Liver (tissue), 10 donors: ENCODE measurements at places on chromosomes 13 and 19. TPM values are rescaled to one million over a fixed set of nuclear protein-coding genes. Genes with fewer than 3 reads are reported as not detected.

ZNF525 gene
- polyA plus RNA-seq, result 1.2 TPM

SGTA gene
- polyA plus RNA-seq, result 38.4 TPM

DENND1C gene
- 1.5 TPM for polyA plus RNA-seq

TPRX1 gene
- polyA plus RNA-seq, result not detected

DNA sequence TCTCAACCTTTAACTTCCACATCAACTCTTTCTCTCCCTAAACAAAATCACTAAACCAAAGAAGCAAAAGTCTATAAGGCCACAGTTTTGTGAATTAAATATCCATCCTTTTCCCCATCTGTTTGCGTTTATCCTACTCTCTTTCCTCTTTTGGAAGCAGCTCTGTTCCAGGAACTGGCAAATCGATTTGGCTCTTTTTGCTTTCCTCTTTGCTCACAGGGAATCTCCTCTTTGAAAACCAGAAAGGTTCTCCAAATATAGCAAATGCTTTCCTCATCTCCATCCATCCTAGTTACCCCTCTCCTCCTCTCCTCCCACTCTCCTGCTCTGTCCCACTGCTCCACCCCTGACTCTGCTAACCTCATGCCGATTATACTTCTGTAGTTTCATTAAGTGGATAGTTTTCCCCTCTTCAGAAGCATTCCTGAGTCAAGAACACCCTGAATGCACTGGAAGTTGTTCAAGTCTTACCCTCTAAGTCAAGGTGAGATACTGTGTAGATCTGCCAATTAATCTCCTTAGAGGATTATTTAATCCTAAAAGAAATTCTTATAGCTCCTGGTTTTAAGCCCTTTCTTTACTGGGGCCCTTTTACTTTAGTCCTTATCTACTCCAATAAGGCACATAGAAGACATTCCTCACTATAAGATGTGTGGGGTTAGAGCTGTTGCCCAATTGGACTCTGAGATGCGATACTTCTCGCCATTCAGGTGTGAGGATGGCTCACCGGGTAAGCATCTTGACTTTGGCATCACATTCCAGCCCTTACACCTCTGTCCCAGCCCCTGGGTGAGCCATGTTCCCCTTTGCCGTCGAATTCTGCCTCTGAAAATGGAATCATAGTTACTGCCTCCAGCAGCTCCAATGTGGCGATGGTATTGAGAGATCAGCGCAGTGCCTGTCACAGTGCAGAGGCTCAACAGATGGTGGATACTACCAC, 67.6 kb downstream of the COL4A2 start:
- no peaks in the 10 kb centered on the region for H3K4me1 ChIP-seq
- H3K27ac ChIP-seq, result no peak overlapping the region
- no peaks in the 10 kb centered on the region for H3K27me3 ChIP-seq
- no peak overlapping the region for H3K4me3 ChIP-seq

DNA sequence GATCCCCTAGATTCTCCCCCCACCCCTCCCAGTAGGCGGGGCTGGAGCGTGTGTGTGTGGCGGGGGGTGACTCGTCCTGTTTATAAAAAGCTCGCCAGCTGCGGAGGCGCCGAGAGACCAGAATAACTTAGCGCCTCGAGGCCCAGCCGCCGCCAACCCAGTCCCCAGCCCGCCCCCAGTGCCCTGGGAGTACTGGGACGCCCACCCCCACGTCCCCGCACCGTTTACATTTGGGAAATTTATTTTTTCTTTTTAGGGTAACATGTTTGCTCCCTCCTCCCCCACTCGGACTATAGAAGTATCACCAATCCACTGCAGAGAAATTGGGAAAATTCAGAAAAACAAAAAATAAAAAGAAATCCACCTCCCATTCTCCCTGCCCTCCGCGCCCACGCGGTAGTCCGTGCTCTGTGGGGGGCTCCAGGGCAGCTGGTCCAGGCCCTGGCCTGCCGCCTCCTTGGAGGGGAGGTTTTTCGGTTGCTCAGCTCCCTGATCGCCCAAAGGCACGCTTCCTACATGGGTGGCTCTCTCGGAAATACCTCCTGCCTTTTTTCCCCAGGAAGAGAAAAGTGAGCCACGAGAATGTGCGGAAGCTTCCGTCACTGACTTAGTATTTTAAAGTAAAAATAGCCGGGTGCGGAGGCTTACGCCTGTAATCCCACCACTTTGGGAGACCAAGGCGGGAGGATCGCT, 1.5 kb upstream of the RAB3A start:
- peak overlapping the region; percentile 89 for H3K27ac ChIP-seq
- peak; percentile 63 for DNase-seq
- H3K36me3 ChIP-seq, result no peaks in the 10 kb centered on the region
- no peaks in the 10 kb centered on the region for H3K27me3 ChIP-seq
- H3K4me1 ChIP-seq, result peaks cover 18% of the 10 kb centered on the region
- H3K4me3 ChIP-seq, result peak overlapping the region; percentile 65

DNA sequence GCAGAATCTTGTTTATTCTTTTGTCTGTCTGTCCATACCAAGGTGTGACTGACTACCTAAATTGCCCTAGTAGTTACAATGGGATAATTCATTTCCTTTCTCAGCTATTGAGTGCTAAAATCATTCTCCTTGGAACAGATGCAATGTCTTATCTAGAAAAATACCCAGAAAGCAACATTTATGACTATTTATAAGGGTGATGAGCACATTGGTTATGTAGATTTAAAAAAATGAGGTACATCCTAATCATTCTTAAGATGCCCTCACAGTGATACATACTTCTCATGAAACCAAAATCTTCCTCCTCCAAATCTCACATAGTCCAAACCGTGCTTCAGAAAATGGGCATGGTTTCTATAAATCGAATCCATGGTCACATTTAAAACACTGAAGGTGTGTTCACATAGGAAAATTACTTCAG, 11.6 kb upstream of the UBE2L5 start:
- no peak for DNase-seq
- H3K36me3 ChIP-seq, result no peaks in the 10 kb centered on the region
- no peak overlapping the region for H3K27ac ChIP-seq
- H3K4me3 ChIP-seq, result no peak overlapping the region

- H3K4me3 ChIP-seq, result no peak overlapping the region
- no peaks in the 10 kb centered on the region for H3K36me3 ChIP-seq
- H3K27me3 ChIP-seq, result no peaks in the 10 kb centered on the region
These were observed 1297.4 kb downstream of the PCDH9 start for GRCh38 chr13:65932587-65933239.

GRCh38 chr13:41699759-41700158, 242.4 kb downstream of the RGCC start:
- no peak overlapping the region for H3K27ac ChIP-seq
- no peaks in the 10 kb centered on the region for H3K27me3 ChIP-seq
- no peak for DNase-seq
- peaks cover 10% of the 10 kb centered on the region for H3K4me1 ChIP-seq
- H3K36me3 ChIP-seq, result no peaks in the 10 kb centered on the region
- H3K4me3 ChIP-seq, result no peak overlapping the region

- H3K36me3 ChIP-seq, result no peaks in the 10 kb centered on the region
- H3K4me3 ChIP-seq, result no peak overlapping the region
- no peak overlapping the region for H3K27ac ChIP-seq
- peaks cover 7% of the 10 kb centered on the region for H3K4me1 ChIP-seq
- H3K27me3 ChIP-seq, result no peaks in the 10 kb centered on the region
These were observed 203.9 kb downstream of the COL4A1 start for GRCh38 chr13:110103026-110103425.

DNA sequence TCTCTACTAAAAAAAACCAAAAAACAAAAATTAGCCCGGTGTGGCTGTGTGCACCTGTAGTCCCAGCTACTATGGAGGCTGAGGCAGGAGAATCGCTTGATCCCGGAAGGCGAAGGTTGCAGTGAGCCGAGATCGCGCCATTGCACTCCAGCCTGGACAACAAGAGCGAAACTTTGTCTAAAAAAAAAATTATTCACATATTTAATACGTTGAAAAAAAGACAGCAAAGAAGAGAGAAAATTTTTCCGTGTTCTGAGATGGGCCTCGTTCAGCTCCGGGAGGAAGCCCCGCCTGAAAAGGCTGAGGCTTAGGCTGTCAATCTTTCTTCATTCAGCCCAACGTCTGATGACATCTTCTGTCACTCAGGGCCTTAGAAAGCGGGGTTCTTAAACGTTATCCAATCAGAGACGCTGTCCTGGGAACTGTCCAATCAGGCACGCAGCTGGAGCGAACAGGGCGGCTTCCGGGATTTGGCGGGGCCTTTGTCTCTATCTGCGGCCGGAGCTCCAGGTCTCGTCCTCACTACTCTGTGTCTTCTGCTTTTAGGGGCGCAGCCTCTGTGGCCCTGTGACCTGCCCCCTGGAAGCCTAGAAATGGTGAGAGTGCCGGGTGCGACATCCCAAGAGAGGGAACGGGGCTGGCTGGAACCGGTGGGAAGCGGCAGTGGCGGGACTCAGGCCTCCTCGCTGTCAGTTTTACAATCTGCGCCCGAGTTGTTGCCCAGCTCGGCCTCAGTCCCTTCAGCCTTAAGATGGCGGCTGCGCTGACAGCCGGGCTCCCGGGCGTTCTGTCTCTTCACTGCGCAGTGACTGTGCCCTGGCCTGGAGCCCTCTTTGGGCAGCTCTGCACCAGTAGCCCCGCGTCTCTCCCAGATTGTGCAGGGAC, at the start of gene ZNF726:
ZNF726 (plus strand) TSS at position 485 of the 885 bp plus-strand sequence; CDS start at position 594, 109 bp downstream.
- H3K4me3 ChIP-seq, result peak within 1 kb of the TSS; percentile 86
- no peaks in the 10 kb centered on the region for H3K36me3 ChIP-seq

DNA sequence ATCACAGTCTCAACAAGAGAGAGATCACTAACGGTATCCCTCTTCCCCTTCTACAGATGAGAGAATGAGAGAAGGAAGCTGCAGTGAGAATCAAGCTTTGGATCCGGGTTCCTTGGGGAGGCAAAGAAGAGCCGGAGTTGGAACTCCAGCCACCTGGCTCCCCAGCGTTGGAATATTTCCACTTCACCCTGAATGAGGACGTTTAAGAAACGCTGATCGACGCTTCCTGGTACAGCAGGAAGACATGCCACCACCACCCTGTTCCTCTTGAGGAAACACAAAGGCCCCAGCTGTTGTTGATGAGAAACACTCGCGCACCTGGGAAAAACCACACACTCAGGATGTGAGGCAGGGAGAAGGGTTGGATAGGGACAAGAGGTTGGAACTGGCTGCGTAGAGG, 11.3 kb upstream of the CACNG8 start:
- H3K27ac ChIP-seq, result no peak overlapping the region
- no peaks in the 10 kb centered on the region for H3K27me3 ChIP-seq
- H3K4me1 ChIP-seq, result no peaks in the 10 kb centered on the region
- DNase-seq, result no peak
- H3K36me3 ChIP-seq, result no peaks in the 10 kb centered on the region
- H3K4me3 ChIP-seq, result no peak overlapping the region

DNA sequence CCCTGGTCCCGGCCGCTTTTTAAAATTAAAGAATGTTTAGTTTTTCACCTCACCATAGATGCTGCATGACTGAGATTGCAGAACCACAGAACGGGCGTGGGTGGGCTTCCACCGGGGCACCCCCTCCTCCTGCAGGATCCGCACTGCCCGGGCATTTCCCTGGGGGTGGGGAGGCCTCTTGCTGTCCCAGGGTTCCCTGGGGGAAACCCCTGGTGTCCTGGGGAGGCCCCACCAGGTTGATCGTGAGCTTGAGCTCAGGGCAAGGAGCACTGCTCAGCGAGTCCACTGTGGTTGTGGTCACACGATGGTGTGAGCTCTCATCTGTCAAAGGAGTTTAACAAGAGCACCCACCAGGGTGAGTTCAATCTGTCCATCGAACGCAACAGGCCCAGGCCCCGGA, 11.4 kb upstream of the TCF3 start:
- DNase-seq, result no peak
- peaks cover 2% of the 10 kb centered on the region for H3K27me3 ChIP-seq
- no peak overlapping the region for H3K4me3 ChIP-seq
- H3K4me1 ChIP-seq, result no peaks in the 10 kb centered on the region

- peak; percentile 66 for DNase-seq
- peaks cover 17% of the 10 kb centered on the region for H3K4me1 ChIP-seq
- H3K4me3 ChIP-seq, result no peak overlapping the region
- no peaks in the 10 kb centered on the region for H3K27me3 ChIP-seq
These were observed 878 bp upstream of the ADAMTSL5 start for GRCh38 chr19:1513499-1514294.

GRCh38 chr19:18118420-18119012, 20.9 kb downstream of the MAST3 start:
- DNase-seq, result no peak
- H3K36me3 ChIP-seq, result peaks cover 6% of the 10 kb centered on the region
- H3K4me1 ChIP-seq, result peaks cover 21% of the 10 kb centered on the region
- peak overlapping the region; percentile 73 for H3K4me3 ChIP-seq
- H3K27me3 ChIP-seq, result no peaks in the 10 kb centered on the region
- H3K27ac ChIP-seq, result peak overlapping the region; percentile 56

- DNase-seq, result no peak
- H3K27ac ChIP-seq, result no peak overlapping the region
- H3K4me3 ChIP-seq, result no peak overlapping the region
- no peaks in the 10 kb centered on the region for H3K36me3 ChIP-seq
- peaks cover 2% of the 10 kb centered on the region for H3K4me1 ChIP-seq
These were observed 106.5 kb downstream of the CACNA1A start for GRCh38 chr19:13399746-13400145.

DNA sequence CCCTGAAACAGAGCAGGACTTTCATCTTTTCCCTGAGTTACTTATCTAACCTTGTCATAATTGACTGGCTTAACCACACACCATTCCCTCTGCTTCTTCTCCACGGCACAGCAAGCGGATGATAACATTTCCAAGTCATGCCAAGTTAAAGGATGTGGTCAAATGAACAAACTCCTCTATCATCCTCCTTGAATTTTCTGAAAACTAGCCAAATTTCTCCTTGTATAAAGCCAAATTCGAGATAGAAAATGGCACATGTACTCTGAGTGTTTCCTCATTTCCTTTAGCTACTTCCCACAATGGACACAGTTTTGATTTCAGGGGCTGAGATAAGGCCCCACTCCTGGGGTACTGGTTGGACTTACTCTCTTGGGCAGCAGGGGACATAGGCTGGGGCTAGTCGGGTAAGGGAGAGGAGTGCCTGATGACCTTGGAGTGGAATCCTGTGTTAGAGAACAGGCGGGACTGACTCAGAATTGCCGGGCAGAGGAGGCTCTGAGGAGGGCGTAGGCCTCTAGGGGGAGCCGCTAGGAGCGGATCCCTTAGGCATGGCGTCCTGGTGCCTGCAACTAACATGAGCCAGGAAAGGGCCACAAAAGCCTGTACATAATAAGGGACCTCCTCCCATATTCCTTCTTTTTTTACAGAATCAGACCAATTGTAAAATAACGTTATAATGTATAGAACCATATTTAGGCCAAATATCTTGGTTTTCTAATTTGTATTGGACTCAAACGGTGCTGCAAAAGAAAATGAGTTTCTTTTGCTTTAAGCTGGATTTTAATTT, 20.3 kb upstream of the TMTC4 start:
- no peaks in the 10 kb centered on the region for H3K27me3 ChIP-seq
- H3K4me3 ChIP-seq, result no peak overlapping the region
- no peak overlapping the region for H3K27ac ChIP-seq
- H3K4me1 ChIP-seq, result no peaks in the 10 kb centered on the region
- no peak for DNase-seq

DNA sequence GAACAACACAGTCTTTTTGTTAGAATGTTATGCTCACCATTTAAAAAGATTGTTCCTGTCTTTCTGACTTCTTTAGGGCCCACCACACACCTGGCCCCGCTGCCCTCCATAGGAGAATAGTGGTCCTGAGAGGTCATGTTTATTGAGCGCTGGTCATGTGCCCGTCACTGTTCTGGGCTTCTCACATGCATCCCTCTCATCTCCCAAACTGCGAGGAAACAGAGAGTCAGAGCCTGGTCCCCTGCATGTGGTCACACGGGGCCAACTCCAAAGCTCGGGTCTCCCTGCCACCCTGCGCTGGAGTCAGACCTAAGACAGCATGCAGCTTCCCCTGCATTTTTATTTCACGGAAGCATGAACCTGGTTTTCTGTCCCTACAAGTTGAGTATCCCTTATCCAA, 70.4 kb upstream of the GPR183 start:
- peaks cover 5% of the 10 kb centered on the region for H3K36me3 ChIP-seq
- H3K4me3 ChIP-seq, result no peak overlapping the region
- H3K27me3 ChIP-seq, result no peaks in the 10 kb centered on the region
- no peak overlapping the region for H3K27ac ChIP-seq
